KG1 (cell line): ENCODE measurements at places on chromosomes 1 and 21.

DNA sequence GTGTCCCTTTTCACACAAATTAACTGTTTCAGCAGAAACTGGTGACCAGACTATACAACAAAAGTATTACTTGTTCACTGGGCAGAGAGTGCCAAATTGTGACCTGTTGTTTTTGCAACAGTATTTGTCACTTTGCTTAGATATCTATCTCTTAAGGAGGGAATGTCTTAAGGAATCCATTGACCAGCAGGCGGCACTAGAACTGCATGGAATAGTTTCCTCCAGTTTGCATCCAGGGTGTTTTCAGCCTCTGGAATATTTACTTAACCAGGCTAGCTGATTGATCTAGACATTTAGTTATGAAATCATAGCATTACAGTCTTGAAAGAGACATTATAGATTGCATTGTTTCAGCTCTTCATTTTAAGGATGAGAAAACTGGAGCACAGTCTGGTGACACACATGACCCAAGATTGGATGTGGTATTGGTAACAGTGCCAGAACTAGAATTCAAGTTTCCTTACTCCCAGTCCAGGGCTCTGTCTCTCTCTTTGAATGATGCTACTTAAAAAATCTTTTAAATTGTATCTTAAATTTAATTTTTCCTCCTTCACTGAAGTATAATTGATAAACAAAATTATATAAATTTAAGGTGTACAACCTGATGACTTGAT, 16.9 kb downstream of the RPTN start:
- no peak for DNase-seq

GRCh38 chr21:26954662-26955121, 12.2 kb downstream of the ADAMTS5 start:
- no peak for DNase-seq

DNA sequence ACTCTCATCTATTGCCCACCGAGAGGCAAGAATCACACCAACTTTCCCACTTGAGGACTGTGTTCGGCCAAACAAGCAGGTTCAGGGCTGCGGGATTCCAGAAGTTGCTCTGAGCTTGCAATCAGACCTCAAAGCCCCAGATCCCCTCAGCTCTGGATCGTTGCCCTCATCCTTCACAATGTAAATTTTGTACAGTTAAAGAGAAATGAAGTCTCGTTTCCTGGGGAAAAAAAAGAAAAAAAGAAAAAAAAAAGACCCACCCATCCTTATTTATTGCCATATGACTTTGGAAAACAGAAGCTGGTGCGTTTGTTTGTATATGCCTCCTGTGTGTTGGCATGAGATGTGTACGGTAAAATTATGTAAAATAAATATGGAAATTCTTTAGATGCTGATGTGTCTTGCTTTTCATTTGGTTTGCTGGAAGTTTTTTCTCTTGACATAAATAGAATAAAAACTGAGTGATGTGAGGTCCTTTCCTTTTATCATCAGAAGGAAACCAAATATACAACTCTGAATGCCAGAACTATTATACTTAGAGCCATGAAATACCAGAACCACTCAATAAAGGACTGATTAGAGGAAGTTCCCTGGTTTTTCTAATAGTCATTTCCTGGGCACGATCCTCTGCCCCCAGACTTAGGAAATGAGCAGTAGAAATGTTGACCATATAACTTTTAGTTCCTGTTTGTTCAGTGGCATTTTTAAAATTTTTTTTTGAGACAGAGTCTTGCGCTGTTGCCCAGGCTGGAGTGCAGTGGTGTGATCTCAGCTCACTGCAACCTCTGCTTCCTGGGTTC, 48.7 kb downstream of the LHX4 start:
- peak; percentile 17 for DNase-seq

- no peak for DNase-seq
These were observed 27.0 kb downstream of the ZZZ3 start for GRCh38 chr1:77655431-77655974.

- DNase-seq, result no peak
These were observed 102.1 kb downstream of the SNX7 start for GRCh38 chr1:98763488-98764150.

DNA sequence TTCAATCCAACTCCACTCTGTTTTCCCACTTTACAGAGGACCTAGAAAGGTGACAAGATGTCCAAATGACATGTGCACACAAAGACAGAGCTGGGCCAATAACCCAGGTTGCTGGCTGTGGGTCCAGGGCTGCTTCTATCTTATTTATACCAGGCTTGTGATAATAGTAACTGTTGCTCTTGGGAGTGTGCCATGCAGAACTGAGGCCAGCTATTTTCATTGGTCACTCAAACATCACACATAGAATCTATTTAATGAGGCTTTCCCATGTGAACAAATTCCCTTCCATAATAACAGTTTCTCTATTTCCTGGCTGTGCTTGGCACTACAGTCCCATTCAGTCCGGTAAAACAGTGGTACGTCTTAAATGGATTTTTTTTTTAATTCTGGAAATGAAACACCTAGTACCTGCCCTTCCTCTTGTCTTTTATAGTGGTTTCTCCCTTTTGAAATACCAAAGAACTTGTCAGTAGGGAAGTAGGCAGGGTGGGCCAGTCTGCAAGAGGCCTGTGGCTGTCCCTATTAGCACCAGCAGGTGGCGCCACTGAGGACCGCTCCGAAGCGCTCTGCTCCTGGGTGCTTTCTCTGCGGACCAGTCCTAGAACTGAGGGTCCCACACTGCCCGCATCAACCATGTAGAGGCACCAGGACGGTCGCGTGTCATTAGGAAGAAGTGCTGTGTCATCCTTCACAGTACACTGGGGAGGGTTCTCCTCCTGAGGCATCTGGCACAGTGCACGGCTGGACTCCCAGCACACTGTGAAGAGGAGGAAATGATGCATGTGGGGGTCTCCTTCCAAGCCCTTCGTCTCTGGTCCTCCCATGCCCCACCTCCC, 52.1 kb downstream of the GPR161 start:
- peak; percentile 39 for DNase-seq

- no peak for DNase-seq
These were observed 146.9 kb downstream of the SLC30A10 start for GRCh38 chr1:219781491-219781890.

DNA sequence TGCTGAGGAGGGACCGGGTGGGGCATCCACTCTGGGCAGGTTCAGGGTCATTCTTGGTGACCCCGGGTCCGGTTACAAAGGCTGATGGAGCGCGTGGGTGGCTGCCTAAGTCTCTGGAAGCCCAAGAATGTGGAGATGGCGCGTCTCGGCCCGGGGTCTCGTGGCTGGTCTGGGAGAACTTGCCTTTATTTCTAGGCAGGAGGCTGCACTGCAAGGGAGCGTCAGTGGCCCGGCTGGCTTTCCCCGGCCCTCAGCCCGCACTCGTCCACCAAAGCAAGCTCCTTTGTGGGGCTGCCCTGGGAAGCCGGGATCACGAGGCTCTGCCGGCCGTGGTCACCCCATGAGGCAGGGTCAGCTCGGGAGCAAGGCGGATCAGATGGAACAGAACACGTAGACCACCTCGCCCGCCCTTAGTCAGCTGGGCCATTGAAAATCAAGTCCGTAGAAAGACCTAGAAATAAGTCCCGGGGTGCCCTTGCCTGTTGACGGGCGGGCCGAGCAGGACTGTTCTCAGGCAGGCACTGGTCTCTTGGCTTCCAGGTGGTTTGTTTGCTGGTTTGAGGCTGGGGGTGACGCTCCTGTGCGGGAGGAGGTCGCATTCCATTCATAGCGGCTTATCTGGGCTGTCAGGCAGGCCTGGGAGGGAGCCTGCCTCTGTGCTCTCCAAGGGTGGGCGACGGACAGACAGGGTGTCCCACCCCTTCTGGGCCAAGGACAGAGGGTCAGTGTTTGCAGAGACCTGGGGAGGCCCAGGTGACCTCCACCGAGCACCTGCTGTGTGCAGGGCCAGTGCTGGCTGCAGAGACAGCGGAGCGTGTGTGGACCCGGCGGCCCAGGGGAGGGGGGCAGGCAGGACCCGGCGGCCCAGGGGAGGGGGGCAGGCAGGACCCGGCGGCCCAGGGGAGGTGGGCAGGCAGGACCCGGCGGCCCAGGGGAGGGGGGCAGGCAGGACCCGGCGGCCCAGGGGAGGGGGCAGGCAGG, 25.8 kb downstream of the COL18A1 start:
- DNase-seq, result no peak

GRCh38 chr1:65175171-65176055, 27.4 kb downstream of the AK4 start:
- no peak for DNase-seq

DNA sequence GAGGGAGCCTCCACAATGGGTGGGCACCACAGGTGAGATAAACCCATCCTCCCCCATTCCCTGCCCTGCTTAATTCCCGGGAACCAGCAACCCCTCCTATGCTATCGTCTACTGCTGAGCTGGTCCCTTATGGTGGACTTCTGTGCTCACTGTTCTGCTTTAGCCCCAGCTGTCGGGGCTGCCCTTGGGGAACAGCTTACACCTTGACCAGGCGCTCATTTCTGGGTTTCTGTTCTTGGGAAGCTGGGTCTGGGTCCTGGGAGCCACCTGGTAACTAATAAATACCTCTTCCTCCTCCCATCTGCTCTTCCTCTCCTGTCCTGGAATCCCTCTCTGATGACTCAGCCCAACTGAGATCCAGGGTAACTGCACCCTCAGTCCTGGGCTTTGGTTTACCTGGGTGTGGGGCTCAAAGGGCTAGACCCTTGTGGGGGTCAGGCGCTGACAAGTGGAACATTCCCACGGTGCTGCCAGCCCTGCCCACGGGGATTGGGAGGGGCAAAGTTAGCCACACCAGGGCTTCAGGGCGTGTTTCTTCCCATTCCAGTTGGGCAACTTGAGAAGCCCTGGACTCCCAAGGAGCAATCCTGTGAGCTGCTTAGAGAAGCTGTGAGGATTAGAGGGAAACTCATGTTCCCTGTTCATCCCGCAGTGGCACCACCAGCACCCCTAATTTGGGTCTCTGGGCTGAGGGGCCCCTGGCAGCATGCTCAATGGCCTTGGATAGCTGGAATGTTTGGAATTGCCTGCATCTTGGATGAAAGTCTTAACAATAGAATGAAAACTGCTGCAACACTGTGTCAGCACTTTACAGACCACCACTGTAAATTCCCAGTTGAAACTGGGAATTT, 1.6 kb downstream of the PCAT6 start:
- DNase-seq, result no peak

DNA sequence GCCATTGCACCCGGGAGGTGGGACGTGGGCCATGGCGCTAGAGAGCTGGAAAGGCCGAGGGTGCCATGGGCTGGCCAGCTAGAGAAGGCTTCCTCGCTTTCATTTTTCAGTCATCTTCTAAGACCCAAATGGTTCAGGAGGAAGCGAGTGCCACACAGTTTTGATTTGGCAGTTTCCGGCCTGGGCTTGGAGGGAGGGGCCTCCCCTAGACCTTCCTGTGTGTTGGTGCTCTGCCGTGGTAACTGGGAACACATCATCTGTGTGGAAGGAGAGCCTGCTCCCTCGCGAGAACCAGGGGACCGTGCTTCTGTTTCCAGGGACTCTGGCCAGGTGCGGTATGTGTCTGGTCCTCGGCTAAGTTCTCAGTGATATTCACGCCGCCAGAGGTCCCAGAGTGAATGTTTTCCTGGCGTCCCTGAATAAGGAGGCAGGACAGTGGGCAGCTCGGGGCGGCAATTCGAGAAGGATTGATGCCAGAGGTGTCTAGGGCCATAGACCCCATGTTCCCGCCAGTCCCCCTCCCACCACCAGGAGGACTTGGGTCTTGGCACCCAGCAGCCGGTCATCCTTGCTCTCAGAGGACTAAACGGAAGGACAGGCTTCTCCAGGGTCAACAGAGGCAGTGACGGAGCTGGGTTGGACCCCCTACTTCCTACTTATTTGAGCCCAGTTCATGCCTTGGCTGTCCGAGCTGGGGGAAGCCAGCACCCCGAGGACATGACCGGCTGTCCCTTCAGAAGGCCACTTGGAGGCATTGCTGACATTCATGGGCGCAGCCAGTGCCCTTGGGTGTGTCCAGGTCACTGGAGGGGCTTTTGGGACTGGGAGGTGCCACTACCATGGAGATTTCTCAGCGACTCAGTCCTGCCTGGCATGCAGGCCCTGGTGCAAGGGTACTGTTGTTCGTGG, 2.7 kb upstream of the NPHP4 start:
- DNase-seq, result no peak

DNA sequence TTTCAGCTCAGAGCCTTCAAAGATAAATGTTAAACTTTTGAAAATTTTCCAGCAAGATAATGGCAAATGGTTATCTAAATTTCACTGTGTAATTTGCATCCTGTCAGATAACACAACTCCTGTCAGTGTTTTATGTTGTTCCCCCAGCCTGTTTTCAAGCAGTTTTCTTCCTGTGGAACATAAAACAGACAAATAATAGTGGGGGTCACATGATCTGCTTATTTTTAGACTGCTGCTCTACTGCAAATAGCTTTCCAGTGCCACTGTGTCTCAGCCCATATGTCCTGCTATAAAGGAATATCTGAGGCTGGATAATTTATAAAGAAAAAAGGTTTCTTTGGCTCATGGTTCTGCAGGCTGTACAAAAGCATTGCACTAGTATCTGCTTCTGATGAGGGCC, 32.2 kb downstream of the FMO3 start:
- DNase-seq, result no peak

DNA sequence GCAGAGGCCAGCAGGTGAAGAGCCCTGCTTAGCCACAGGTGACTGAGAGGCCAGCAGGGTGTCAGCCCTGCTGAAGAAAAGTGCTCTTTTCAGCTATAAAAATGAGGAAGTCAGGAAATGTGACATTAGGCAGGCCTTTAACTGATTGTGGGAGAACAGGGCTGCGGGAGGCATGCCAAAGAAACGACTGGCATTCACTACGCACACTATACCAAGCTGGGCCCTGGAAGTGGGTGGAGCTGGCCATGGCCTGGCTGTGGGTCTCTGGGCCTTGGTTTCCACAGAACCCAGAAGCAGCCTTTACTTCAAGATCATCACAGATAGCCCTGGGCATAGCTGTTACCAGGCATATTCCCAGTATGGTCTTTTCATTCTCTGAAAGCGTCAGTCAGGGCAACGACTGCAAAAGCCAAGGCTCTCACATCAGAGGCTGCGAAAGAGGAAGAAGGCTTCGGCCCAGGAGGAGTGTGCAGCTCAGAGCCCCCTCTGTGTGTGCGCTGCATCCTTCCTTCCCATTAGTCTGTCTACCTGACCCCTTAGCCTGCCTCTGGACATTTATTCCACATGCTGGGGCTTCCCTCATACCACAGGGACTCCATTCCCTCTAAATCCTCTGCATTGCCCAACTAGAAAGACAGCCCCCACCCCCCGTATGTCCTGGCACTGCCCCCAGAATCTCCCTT, 14.3 kb downstream of the SLC2A1 start:
- peak; percentile 62 for DNase-seq

GRCh38 chr21:27606422-27606821, 639.5 kb upstream of the ADAMTS5 start:
- DNase-seq, result no peak

- no peak for DNase-seq
These were observed 174.4 kb upstream of the GALNT2 start for GRCh38 chr1:229892515-229893117.
